Fibroblast of skin of left quadriceps (primary cell): ENCODE measurements at places on chromosomes 4 and X.
A peak's percentile ranks its signal among the peaks of the same experiment; 100 is the strongest.

DNA sequence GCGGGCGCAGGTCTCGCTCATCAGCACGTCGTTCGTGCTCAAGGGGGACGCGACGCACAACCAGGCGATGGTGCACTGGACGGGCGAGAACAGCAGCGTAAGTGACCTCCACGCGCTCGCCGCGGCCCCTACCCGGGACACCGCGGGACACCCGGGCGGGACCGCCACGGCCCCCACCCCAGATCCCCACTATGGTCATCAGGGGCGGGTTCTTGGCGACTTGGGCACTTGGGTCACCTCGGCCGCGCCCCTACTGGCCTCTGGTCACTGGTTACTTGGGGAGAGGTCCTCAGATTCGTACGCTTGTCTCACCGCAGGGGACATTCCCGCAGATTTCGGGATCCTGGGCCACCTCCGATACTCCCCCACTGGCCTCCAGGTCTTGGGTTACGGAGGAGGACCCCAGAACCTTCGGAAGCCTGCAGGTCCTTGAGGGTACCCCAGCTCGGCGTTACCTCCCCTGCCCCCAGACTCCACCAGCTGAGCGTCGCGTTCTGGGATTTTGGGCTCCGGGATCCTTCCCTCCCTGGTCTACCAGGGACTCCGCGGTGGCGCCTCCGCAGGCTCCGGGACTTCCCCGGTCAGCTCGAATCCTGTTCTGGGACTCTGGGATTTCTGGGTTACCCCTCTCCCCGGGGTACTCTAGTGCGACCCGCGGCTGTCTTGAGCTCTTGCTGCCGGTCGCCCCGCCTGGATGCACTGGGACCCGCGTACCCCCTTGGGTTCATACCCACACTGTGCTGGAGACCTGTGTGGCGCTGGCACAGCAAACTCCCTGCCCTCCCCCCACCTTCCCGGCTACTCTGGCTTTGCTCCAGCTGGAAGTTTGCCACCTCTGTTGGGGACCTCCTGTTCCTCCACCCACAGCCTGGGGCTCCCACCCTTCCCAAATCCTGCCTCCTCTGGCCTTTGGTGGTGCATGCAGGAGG lies 956 bp downstream of the SORCS2 start:
- no peak for DNase-seq

- no peak for DNase-seq
These were observed 901 bp downstream of the JADE1 start for GRCh38 chr4:128810331-128810870.

DNA sequence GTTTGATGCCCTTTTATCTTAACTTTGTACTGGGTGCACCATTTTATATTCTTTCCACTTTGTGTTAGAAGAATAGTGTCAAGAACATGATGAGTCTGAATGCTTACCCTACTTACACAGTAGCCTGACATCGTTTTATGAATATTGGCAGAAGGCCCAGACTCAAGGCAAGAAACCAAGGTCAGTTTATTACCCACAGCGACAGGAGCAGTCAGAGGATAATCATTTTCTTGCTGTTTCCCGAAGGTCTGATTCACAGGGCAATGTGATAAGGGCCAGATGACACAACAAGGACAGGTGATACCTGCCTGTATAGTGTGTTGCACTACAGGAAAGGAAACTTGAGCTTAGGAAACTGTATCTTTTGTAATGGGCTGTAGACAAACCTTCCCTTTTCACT lies 417.4 kb downstream of the SPOCK3 start:
- DNase-seq: no peak

GRCh38 chr4:155419266-155419665 lies 42.5 kb upstream of the MAP9 start:
- no peak for DNase-seq

DNA sequence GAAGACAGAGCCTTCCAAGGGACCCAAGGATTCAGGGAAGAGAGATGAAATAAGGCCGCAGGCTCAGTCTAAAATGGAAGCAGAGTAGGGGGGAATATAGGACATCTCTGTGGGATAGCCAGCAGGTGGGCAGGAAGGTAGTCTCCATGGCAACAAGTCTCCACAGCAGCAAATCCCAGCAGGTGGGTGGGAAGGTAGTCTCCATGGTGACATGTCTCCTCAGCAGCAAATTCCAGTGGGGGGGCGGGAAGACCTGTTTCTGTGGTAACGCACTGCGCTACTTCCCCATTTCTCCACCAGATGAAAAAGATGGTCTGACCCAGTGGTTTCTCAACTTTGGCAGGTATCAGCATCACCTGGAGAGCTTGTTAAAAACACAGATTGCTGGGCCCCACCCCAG lies 18.3 kb downstream of the NLGN3 start:
- DNase-seq: no peak

- no peak for DNase-seq
These were observed 29.4 kb downstream of the TBC1D19 start for GRCh38 chr4:26613237-26613636.

GRCh38 chr4:39305912-39306677 lies 60.1 kb downstream of the RFC1 start:
- no peak for DNase-seq

DNA sequence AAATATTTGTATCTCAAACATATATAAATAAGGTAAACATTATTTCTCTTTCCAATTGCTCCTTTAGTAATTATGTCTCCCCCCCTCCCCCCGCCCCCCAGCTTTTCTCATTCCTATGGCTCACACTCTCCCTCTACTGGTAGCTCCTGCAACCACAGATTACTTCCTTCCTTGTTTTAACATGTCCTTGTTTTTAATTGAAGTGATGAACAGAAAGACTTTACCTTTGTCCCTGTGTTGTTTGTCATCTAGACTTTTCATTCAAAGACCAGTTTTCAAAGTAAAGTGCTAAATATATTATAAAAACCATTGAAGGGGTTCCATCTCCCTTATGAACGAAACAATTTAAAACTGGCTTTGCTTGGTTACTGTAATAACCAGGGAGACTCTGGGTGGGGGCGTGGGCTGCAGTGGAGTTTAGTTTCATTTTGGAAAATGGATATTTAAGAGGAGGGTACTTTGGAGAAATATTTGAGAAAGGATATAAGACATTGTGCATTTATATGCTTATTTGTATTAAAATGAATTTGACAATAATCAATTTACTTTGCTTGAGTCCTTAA lies 352.9 kb downstream of the RAPGEF2 start:
- DNase-seq: no peak

DNA sequence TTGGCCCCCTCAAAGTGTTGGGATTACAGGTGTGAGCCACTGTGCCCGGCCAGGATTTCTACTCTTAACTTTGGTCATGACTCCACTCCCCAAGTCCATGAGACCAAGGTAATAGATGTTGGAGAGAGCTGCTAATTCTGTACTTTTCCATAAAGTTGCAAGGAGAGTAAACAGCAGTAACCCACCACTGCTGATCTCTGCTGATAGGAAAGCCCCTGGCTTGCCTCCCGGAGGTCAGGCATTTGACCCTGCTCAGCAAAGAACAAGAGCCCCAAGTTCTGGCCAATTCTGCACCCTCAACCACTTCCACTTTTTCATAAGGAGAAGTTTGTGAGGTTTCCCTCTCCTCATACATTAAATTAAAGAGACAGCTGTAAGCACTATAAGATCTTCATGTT lies 143.0 kb downstream of the RASL11B start:
- no peak for DNase-seq

DNA sequence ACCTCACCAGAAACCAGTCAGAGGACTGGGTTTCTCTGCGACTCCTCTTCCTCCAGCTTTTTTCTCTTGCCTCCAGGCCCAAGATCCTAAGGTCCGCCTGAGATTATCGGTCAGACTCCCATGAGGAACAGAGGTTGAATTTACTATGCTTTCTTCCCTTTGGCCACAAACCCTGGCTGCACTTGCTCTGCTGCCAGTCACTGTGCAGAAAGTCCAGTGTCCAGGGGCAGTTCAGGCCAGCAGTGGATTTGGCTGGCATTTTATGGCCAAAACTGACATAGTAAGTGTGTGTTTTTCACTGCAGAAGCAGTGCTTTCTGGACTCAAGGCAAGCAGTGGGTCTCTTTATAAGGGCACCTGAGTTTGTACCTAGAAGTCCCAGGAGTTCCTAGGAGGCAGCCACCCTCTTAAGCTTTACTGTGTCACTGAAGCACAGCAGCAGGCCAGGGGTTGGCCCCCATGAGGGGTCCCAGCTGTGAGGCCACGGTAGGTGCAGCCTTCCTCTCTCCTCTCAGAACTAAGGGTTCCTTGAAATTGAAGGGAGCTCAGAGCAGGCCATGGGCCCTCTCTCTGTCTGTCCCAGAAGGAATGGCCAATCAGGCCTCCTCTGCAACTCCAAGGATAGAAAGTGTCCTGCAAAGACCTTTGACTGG lies 3.4 kb downstream of the RTL5 start:
- DNase-seq: no peak

- peak; percentile 1 for DNase-seq
These were observed 66.1 kb downstream of the NR3C2 start for GRCh38 chr4:148376151-148376550.

DNA sequence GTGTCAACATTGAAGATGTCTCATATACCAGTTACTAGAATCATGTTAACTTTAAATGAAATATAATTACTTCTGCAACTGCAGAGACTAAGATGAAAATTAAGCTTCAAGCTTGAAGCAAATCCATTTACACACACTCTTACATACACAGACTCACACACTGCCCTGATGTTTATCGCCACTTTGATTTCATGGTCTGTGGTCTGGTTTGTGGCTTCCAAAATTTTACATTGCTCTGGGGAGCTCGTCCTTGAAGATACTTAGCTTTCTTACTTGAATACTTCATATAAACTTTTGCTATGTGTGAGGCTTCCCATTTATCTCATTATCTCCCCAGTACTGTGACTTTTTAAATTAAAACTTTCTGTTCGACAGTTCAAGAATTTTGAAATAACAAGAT lies 35.8 kb downstream of the ARHGEF38 start:
- no peak for DNase-seq

GRCh38 chr4:25060241-25060962 lies 29.7 kb upstream of the LGI2 start:
- no peak for DNase-seq

DNA sequence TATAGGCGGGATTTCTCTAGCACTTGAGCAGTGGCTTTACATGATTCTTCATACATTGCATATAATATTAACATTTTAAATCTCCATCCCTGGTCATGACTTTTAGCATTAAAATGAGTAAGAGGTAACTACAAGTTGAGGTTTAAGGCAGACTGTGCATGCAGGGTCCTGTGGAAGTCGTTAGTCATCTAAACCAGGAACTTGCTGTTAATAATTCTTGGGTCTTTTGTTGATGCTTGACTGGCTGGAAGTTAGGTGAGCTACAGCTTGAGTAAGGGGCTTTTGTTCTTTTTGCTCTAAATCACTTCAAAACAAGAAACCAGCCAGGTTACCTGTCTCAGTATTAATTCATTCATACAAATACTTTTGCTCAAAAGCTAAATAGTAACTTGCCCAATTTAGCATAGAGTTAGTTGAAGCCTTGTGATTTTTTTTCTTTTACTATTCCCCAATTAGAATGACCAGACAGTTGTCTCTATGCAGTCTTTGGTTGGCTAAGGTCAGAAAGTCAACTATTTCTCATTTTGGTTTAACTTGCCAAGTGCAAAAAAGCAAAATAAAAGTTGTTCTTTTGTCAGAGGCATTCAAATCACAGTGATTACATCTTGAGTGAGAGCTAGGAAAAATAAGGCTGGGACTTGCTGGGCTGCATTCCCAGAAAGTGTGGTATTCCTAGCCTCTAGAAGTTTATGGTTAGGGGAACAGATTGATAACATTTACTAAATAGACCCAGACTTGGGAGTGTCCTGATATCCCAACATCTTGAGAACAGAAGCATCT lies 516.9 kb downstream of the PDHA2 start:
- peak; percentile 0 for DNase-seq

- no peak for DNase-seq
These were observed 55.9 kb upstream of the HGFAC start for GRCh38 chr4:3385711-3386420.

GRCh38 chr4:36323816-36324419 lies 42.5 kb downstream of the DTHD1 start:
- no peak for DNase-seq

DNA sequence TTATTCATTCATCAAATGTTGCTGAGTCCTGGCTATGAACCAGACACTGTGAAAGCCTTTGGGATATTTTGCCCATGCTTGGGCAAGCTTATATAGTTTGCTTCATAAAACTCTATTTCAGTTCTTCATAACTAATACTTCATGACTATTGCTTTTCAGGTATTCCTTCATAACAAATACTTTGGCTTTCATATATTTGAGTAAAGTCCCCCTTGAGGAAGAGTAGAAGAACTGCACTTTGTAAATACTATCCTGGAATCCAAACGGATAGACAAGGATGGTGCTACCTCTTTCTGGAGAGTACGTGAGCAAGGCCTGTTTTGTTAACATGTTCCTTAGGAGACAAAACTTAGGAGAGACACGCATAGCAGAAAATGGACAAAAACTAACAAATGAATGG lies 1.7 kb upstream of the AFP start:
- DNase-seq: no peak

- DNase-seq: no peak
These were observed 54.5 kb downstream of the RHOH start for GRCh38 chr4:40251366-40251765.

DNA sequence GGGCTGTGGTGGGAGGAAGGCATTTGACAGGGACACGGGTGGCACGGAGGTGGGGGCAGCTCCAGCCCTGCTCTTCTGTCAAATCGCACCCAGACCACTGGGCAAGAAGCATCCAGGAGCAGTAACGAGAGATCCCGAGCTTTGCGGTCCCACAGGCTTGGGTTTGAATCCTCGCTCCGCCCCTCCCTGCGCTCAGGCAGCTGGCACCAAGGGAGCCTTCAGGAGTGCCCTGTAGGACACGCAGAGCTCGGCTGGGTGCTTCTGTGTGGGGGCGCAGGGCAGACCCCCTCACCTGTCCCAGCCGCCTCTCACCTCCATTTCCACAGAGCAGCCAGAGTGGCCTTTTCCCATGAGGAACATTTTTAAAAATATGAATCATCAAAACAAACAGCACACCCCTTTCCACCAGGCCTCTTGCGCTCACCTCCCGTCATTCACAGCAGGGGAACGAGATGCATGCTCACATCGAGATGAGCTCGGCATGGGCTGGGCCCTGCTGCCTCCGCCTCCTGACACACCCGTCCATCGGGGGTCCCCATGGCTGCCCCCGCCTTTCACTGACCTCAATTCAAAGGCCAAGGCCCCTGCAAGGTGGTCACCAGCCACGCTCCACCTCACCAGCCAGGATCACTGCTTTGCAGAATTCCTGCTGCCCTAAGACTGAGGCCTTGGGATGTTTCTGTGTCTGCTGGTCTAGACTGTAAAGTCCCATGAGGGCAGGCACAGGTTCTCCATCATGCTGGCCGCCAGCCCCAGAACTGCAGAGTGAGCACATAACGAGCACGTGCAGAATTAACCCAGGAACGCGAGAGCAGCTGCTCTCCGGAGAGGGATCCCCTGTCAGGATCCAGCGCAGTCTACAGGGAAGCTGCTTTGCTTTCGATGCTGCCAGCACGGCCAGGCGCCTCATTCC lies 52.7 kb downstream of the ACOX3 start:
- DNase-seq: no peak
